ENCODE measurements at places on chromosomes 2 and 18. TPM values are rescaled to one million over a fixed set of nuclear protein-coding genes. Genes with fewer than 3 reads are reported as not detected.

DNA sequence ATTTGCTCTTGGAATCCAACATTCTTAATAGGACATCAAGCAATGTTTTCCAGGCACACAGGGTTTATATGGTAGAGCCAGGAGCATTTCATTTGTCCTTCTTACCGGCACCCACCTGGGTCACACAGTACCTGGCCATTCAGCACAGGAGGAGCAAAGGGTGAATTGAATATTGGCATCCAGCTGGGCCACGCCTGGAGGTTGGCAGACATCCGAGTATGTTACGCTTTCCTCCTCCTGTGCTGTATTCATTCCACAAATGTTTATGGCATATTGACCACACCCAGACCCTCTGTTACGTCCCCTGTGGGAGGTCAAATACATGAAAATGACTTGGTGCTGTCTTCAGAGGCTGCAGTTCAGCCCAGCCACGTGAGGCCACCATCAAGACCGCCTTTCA is 206.2 kb downstream of the RTP5 start:
- DNase-seq: no peak
- no peak overlapping the region for H3K4me3 ChIP-seq
- H3K36me3 ChIP-seq: no peaks in the 10 kb centered on the region
- H3K27me3 ChIP-seq: no peaks in the 10 kb centered on the region

DNA sequence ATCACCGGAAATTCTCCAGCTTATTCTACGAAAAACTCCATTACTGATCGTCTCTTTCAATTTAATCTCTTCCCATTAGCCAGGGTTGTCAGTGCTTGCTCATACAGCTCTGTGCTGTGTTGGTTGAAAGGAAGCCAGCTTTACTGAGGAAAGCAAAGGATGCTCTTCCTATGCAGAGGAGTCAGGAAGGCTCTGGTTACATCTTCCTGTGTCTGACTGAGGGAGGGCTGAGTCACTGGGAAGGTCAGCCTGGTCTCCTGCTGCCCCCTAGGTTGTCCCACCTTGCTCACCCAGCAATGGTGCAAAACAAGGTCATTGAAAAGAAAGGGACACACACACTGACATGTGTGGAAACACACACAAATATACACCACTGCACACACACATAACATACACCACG is 975.6 kb downstream of the DCDC2C start:
- DNase-seq: no peak
- H3K36me3 ChIP-seq: no peaks in the 10 kb centered on the region
- no peak overlapping the region for H3K4me3 ChIP-seq
- H3K4me1 ChIP-seq: no peaks in the 10 kb centered on the region
- no peak overlapping the region for H3K27ac ChIP-seq

GRCh38 chr2:135951041-135951583 is 34.3 kb downstream of the DARS1 start:
- DNase-seq: no peak
- no peaks in the 10 kb centered on the region for H3K36me3 ChIP-seq

DNA sequence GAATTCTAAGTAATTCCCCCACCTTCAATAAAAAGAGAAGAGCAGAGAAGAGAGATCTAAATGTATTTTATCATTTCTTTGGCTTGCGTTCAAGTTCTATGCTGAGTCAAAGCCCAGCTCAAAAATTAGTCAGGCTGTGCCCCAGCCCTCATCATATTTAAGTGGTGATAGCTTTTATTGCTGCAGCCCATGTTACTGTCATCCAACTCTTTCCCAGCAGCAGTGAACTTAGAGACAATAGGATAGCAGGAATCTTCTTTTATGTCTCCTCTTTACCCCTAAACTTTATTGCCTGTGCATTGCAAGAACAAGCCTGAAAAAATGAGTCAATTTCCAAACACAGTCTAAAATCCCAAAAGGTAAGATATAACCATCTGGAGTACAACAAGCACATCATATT is 1599.3 kb upstream of the PIK3C3 start:
- no peaks in the 10 kb centered on the region for H3K4me1 ChIP-seq
- H3K36me3 ChIP-seq: no peaks in the 10 kb centered on the region
- no peak overlapping the region for H3K4me3 ChIP-seq
- no peaks in the 10 kb centered on the region for H3K27me3 ChIP-seq

DNA sequence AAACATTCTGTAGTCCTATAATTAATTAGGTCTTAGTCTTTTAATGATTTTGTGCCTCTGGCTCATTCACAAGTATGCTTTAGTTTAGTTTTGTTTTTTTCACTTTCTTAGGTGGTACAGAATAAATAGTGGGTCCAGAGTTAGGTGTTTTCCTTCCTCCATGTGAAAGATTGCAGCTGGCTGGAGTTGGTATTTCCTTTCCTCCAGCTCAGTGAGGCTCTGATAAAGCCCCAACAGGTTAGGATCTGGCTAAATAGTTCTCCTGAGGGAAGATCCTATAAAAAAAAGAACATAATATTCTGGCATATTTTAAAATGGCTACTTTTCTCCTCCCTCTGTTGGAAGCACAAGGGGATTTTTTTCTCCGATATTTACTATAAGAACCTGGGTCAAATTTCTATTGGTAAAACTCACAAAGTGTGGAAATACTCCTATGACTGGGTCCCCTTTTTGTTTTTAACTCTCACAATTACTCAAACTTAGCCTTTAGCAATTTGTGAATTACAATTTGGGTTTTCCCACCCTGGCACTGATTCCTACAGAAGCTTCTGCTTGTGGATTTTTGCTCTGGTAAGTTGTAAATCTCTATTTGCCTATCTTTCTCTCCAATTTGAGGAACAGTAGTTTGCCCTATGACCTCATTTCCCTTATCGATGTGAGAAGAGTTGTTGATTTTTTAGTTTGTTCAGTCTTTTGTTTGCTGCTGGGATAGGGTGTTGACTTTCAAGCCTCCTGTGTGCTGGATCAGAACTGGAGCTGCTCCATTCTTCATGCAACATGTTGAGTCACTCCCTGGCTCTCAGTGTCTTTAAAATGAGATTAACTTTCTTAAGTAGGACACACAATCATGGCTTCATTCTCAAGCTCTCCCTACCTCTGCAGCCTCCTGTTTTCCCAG is 500.9 kb downstream of the RNF144A start:
- H3K36me3 ChIP-seq: no peaks in the 10 kb centered on the region
- H3K4me1 ChIP-seq: no peaks in the 10 kb centered on the region
- no peak overlapping the region for H3K4me3 ChIP-seq
- no peak overlapping the region for H3K27ac ChIP-seq

- no peak for DNase-seq
Measured at GRCh38 chr2:85564144-85564563, 2.9 kb upstream of the GGCX start.

DNA sequence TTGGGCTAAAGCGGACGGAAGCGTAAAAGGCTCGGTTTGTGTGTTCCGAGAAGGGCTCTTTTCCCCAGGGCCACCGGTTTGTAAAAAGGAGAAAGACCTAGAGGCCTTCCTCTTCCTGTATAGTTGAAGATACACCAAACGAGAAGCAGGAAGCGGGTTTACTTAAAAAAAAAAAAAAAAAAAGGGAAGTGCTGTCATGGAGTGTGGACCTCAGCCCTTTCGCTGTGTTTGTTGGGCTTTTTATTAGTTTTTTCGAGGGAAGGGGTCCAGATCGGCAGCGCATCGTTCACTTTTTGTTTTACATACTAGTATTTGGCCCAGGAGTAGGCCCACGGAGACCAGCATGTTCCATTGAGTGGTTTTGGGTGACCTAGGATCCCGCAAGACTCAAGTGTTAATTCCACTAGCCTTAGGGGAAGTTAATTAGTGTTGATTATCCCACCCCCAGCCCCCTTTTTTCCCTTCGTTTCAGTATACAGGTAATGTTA is 676 bp downstream of the ACTR2 start:
- DNase-seq: peak; percentile 26
- H3K36me3 ChIP-seq: peaks cover 14% of the 10 kb centered on the region
- peak overlapping the region; percentile 90 for H3K27ac ChIP-seq

GRCh38 chr18:2075499-2075898 is 495.8 kb downstream of the METTL4 start:
- H3K36me3 ChIP-seq: no peaks in the 10 kb centered on the region
- no peak overlapping the region for H3K4me3 ChIP-seq
- no peak overlapping the region for H3K27ac ChIP-seq
- no peaks in the 10 kb centered on the region for H3K27me3 ChIP-seq
- H3K4me1 ChIP-seq: no peaks in the 10 kb centered on the region

GRCh38 chr2:54088191-54088634 is 27.2 kb upstream of the ACYP2 start:
- H3K27me3 ChIP-seq: no peaks in the 10 kb centered on the region
- H3K27ac ChIP-seq: no peak overlapping the region
- H3K4me3 ChIP-seq: no peak overlapping the region
- DNase-seq: no peak

DNA sequence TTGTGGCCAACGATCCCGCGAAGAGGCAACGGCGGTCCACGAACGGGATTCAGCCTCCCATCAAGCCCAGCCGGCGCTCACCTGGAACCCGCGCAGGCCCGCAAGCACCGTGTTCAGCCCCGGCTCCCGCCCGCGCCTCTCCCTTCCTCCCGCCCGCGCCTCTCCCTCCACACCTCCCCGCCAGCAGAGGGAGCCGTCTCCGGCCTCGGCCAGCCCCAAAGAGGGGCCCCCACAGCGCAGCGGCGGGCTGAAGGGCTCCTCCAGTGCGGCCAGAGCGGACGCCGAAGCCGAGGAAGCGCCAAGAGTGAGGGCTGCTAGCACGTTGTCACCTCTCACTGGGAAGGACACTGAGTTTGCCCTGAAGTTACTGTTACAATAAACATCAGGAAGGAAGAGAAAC is 55.3 kb upstream of the LAPTM4A start:
- no peaks in the 10 kb centered on the region for H3K27me3 ChIP-seq
- peak overlapping the region; percentile 60 for H3K4me3 ChIP-seq
- H3K36me3 ChIP-seq: no peaks in the 10 kb centered on the region
- no peaks in the 10 kb centered on the region for H3K4me1 ChIP-seq
- no peak overlapping the region for H3K27ac ChIP-seq

DNA sequence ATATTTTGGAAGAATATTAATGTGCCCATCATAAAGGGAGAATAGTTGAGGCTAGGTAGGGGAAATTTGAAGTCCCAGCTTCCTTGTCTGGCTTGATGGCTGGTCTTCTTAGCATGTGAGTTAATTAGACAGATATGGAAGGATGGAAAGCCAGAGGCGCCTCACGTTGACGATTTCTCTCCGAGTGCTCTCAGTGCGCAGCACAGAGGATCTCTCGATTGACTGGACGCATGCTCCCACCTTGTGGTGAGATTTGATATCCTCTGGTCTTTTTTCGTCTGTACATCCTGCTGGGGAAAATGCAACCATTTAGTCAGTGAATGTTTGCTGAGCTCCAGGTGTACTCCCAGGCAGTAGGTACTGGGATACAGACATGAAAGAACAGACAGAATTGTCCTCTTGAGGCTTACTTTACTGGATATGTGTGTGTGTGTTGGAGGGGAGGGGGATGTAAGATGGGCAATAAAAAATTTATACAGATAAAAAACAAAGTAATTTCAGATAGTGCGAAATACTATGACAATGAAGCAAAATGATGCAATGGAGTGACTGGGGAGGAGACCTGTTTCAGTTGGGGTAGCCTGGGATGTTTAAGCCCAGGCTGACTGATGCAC is 66.9 kb upstream of the ZNG1B start:
- no peaks in the 10 kb centered on the region for H3K4me1 ChIP-seq
- peaks cover 5% of the 10 kb centered on the region for H3K27me3 ChIP-seq
- H3K4me3 ChIP-seq: no peak overlapping the region

GRCh38 chr18:59264651-59265245 is 8.5 kb downstream of the RAX start:
- H3K4me1 ChIP-seq: no peaks in the 10 kb centered on the region
- H3K36me3 ChIP-seq: no peaks in the 10 kb centered on the region
- no peak overlapping the region for H3K27ac ChIP-seq

DNA sequence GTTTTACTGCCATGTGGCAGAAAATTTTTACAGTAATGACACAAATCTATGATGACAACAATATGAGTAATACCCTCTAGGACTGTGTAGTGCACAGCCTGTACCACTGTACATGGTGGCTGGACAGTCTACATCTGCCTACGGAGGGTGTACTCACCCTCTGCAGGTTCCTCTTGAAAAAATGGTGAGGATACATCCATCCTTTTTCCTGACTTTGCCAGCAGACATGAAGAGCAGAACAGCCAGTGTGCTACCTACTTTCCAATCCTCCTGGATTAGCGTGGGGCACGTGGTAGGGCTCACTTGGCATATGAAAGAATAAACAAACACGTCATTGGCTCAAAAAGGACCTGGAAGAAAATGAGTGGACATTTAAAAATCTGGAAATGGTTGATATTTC is 62.6 kb downstream of the TRPM8 start:
- no peak overlapping the region for H3K4me3 ChIP-seq
- peaks cover 34% of the 10 kb centered on the region for H3K4me1 ChIP-seq
- H3K36me3 ChIP-seq: no peaks in the 10 kb centered on the region
- H3K27ac ChIP-seq: no peak overlapping the region
- no peak for DNase-seq
- no peaks in the 10 kb centered on the region for H3K27me3 ChIP-seq

- H3K36me3 ChIP-seq: peaks cover 13% of the 10 kb centered on the region
- H3K4me1 ChIP-seq: no peaks in the 10 kb centered on the region
- DNase-seq: no peak
- no peak overlapping the region for H3K4me3 ChIP-seq
Measured at GRCh38 chr2:235934059-235934773, 234.0 kb downstream of the GBX2 start.

- no peaks in the 10 kb centered on the region for H3K27me3 ChIP-seq
- DNase-seq: no peak
- no peak overlapping the region for H3K27ac ChIP-seq
- H3K4me1 ChIP-seq: no peaks in the 10 kb centered on the region
- H3K36me3 ChIP-seq: no peaks in the 10 kb centered on the region
Measured at GRCh38 chr2:66283787-66284186, 151.1 kb upstream of the MEIS1 start.

DNA sequence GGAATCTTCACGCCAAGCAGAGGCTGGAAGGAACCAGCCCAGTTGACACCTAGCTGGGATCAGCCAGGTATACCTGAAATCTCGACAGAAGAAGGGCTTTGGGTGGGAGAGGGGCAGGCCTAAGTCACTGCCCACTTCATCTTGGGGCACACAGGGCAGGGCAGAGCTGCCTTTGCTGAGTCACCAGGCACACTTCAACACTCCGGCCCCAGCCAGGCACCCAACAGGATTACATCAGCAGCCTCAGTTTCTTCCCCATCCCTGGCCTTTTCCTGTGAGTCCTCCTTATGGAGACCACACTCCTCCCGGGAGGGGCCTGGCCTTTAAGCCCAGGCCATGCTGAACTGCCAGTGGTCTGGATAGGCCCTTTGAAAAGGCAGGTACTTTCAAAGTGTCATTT is 201.7 kb upstream of the HS6ST1 start:
- no peaks in the 10 kb centered on the region for H3K4me1 ChIP-seq
- H3K36me3 ChIP-seq: no peaks in the 10 kb centered on the region
- peaks cover 9% of the 10 kb centered on the region for H3K27me3 ChIP-seq
- DNase-seq: no peak

- no peaks in the 10 kb centered on the region for H3K4me1 ChIP-seq
- DNase-seq: no peak
- no peaks in the 10 kb centered on the region for H3K36me3 ChIP-seq
- peaks cover 2% of the 10 kb centered on the region for H3K27me3 ChIP-seq
- H3K27ac ChIP-seq: no peak overlapping the region
Measured at GRCh38 chr2:169395821-169396374, 33.6 kb upstream of the LRP2 start.

The TGFA gene
- not detected for total RNA-seq

The PSTPIP2 gene
- total RNA-seq: 6.8 TPM

The REEP1 gene
- total RNA-seq: 0.36 TPM

The UGT1A4 gene
- not detected for total RNA-seq

The RND3 gene
- 298 TPM for total RNA-seq

The HRH4 gene
- total RNA-seq: under 0.01 TPM

The CPLX4 gene
- not detected for total RNA-seq

The CGREF1 gene
- 6.8 TPM for total RNA-seq
